ENCODE measurements at places on chromosomes 5 and 9.
A peak's percentile ranks its signal among the peaks of the same experiment; 100 is the strongest.

GRCh38 chr5:39905356-39905755, 480.6 kb upstream of the DAB2 start:
- no peak for DNase-seq

GRCh38 chr9:135884328-135885035, 22.9 kb downstream of the CAMSAP1 start:
- no peak for DNase-seq

GRCh38 chr9:76916231-76916630, 10.3 kb upstream of the PRUNE2 start:
- no peak for DNase-seq

DNA sequence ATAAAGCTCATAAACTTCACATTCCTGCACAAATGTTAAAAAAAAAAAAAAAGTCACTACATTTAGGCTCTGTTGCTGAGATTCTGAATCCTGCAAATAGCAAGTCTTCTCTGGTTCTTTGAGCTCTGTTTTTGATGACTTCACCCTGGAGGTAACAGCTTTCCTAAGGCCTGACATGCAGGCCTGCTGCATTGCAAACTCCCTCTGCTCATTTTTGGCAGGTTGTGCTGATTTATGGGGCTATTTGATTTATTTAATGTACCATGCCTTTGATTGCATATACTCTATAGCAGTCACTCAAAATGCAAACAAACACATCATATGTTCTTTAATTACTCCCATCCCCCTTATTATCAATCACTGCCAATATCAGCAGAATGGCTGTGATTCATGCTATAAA, 416.1 kb upstream of the IZUMO3 start:
- DNase-seq, result no peak

DNA sequence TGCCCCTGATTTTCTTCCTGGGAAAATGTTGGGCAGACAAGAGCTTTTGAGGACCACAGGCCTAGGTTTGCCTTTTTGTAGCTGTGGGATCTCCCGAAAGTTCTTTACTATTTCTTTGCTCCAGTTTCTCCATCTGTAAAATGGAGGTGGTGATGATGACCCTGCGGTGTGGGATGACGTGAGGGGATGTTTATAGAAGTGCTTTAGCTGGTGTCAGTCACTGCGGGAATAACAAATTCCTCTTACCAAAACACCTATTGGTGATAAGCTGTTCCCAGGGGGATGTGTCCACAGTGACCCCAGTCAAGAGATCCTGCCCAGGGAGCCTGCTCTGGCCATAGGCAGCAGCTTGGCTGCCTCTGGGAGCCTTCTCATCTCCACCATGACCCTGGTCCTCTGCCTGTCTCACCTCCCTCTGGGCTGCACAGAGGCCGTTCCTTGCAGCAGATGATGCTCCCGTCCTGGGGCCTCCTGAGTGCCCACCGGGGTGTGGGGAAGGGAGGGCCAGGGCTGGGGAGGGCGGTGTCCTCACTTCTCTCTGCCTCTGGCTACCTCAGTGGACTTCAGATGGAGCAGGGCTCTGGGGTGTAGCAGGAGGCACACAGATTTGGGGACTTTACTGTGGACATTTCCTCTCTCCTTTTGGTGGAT, 77.2 kb downstream of the COL15A1 start:
- DNase-seq, result no peak

DNA sequence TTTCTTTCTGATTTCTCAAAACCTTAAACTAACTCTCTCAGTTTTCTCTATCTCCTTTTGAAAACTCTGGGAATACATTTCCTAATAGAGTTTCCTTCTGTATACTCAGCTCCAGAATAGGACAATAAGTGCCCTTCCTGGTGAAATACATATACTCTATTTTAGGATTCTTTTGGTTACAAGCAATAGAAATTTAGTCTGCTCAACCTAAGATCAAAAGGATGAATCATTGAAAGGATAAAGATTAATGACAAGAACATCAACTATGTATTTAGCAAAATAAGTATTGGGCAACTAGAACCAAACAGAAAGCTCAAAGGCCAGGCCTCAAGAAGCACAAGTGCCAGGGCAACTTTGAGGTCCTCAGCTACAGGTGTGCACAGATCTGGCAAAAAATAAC, 127.1 kb downstream of the ADAMTSL1 start:
- DNase-seq, result no peak

GRCh38 chr5:54518146-54518817, 723 bp downstream of the SNX18 start:
- DNase-seq, result peak; percentile 24

DNA sequence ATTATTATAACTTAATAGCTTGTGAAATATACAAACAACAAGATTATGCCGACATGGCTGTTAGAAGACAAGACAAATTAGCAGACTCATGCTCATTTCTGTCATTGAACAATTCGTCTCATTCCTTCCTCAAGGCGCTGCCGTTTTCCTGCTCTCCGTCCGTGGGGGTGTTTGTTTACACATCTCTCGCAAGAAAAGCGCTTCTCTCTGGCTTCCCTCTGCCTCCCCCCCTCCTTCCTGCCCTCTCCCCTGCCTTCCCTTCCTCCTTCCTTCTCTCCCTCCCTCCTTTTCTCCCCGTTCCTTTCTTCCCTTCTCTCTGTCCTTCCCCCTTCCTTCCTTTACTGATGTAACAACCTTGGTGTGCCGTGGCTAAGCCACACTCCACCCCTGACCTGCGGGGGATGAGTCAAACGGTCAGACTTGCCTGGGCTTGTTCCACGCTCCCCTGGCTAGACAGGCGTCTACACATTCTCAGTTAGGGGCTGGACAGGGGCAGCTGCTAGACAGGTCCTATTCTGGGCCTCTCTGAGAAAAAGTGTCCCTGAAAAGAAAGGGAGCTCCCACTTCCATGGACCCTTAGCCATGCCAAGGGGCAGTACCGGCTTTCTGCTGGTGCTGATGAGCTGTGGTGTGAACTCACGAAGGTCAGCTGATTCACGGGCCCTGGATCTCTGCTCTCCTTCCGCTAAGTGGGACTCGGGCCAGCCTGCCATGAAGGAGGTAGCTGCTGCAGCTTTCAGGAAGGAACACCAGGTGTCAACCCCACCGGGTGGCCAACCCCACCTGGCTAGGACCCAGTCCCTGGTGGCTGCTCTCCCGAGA, 32.0 kb upstream of the SPTLC1 start:
- DNase-seq, result no peak

DNA sequence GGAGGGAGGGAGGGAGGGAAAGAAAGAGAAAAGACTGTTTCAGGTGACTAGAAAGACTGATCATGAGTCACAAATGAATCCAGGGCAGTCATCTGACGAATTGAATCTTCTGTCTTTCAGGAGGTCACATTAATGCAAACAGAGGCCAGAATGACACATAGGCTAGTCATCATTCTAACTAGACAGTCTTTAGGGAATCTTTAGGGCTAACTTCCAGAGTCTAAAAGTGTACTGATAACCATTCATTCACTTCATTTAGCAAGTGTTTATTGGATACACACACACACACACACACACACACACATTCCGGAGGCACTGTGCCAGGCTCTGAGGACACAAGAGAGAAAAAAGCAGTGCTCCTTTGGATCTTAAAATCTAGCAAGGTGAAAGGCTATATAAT, 156.7 kb downstream of the EBF1 start:
- DNase-seq, result no peak

DNA sequence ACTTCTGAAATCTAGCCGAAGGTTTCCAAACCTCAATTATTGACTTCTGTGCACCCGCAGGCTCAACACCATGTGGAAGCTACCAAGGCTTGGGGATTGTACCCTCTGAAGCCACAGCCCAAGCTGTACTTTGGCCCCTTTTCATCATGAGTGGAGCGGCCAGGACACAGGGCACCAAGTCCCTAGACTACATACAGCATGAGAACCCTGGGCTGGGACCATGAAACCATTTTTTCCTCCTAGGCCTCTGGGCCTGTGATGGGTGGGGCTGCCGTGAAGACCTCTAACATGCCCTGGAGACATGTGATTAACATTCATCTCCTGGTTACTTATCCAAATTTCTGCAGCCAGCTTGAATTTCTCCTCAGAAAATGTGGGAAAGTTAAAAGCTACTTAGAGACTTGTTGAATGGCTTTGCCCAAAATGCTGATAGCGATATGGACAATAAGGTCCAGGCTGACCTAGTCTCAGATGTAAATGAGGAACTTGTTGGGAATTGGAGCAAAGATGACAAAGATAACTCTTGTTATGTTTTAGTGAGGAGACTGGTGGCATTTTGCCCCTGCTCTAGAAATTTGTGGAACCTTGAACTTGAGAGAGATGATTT, 34.1 kb upstream of the CPLANE1 start:
- no peak for DNase-seq

- DNase-seq, result no peak
Observed at GRCh38 chr5:158809310-158809850, 290.3 kb downstream of the EBF1 start.

- DNase-seq, result no peak
Observed at GRCh38 chr5:173535976-173536639, 80.3 kb downstream of the BOD1 start.

GRCh38 chr5:143448518-143448917, 45.0 kb upstream of the NR3C1 start:
- no peak for DNase-seq

GRCh38 chr5:119355244-119355638, 578 bp upstream of the TNFAIP8 start:
- DNase-seq, result no peak

GRCh38 chr9:118630931-118631595, 738.2 kb downstream of the BRINP1 start:
- DNase-seq, result no peak

- no peak for DNase-seq
Observed at GRCh38 chr9:118736406-118736805, 632.8 kb downstream of the BRINP1 start.

Data from activated naive CD4-positive, alpha-beta T cell (primary cell).